ENCODE measurements at places on chromosomes 4 and X.

DNA sequence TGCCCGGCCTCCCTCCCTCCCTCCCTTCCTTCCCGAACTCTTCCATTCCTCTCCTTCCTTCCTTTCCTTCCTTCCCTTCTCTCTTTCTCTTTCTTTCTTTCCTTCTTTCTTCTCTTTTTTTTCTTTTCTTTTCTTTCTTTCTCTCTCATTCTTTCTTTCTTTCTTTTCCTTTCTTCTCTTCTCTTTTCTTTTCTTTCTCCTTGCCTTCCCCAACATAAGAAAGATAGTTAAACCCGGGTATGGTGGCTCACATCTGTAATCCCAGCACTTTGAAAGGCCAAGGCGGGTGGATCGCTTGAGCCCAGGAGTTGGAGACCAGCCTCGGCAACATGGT is 25.4 kb downstream of the NSD2 start:
- H3K27ac ChIP-seq: no peak overlapping the region
- DNase-seq: no peak
- H3K36me3 ChIP-seq: peaks cover 12% of the 10 kb centered on the region
- H3K27me3 ChIP-seq: no peaks in the 10 kb centered on the region

GRCh38 chr4:174592985-174593335 is 70.7 kb upstream of the HPGD start:
- H3K27ac ChIP-seq: no peak overlapping the region
- no peaks in the 10 kb centered on the region for H3K27me3 ChIP-seq
- peaks cover 5% of the 10 kb centered on the region for H3K4me1 ChIP-seq
- no peaks in the 10 kb centered on the region for H3K36me3 ChIP-seq
- no peak overlapping the region for H3K4me3 ChIP-seq

DNA sequence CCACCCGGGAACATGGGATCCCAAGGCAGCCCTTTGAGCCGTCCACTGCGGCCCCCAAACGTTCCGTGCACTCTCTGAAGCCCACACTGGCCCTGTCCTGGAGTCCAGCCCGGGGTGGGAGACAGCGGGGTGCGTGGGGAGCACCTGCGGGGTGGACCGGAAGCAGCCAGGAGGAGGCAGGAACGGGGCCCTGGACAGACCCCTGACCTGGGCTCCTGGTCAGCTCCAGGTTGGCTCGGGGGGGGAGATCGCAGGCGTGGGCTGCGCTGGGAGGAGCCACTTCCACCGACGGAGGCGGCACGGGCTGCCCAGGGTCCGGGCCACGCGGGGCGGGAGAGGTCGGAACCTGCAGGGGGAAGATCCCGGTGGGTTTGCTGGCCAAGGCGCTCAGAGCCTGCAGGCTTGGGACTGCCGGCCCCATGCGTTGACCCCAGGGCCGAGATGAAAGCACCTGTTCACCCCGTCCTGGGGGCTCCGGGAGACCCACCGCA is 5.7 kb upstream of the PLCXD1 start:
- H3K27ac ChIP-seq: no peak overlapping the region
- DNase-seq: no peak
- H3K4me1 ChIP-seq: peaks cover 9% of the 10 kb centered on the region
- H3K36me3 ChIP-seq: no peaks in the 10 kb centered on the region

- no peak overlapping the region for H3K27ac ChIP-seq
- H3K4me3 ChIP-seq: no peak overlapping the region
- peaks cover 3% of the 10 kb centered on the region for H3K27me3 ChIP-seq
- H3K36me3 ChIP-seq: no peaks in the 10 kb centered on the region
Measured at GRCh38 chr4:149964001-149964796, 114.0 kb upstream of the DCLK2 start.

GRCh38 chr4:182143086-182143821 is 99.9 kb upstream of the TENM3 start:
- no peak for DNase-seq
- peaks cover 5% of the 10 kb centered on the region for H3K4me1 ChIP-seq
- peak overlapping the region; percentile 63 for H3K4me3 ChIP-seq
- no peak overlapping the region for H3K27ac ChIP-seq

DNA sequence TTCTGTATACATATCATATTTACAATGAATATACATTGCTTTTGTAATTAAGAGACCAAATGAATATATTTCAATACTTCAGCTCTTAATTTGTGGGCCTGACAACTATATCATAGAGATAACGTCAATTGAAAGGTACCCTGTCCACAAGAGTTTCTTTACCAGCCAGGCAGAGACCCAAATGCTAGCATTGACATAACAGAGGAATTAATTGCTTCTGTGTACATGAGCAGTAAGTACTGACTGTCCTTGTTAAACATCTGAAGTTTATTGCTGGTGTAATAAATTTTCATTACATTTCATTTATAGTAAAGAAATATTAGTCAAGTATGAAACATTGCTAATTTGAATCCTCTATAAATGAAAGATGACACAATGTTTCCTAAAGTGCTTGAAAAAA is 910.8 kb downstream of the CCSER1 start:
- H3K27me3 ChIP-seq: no peaks in the 10 kb centered on the region
- H3K36me3 ChIP-seq: no peaks in the 10 kb centered on the region
- no peak for DNase-seq
- H3K4me1 ChIP-seq: no peaks in the 10 kb centered on the region
